ENCODE measurements at places on chromosomes 6 and 20. TPM values are rescaled to one million over a fixed set of nuclear protein-coding genes. Genes with fewer than 3 reads are reported as not detected.

ADGB gene
- not detected for polyA plus RNA-seq

KCNK16 gene
- not detected for polyA plus RNA-seq

TCF21 gene
- polyA plus RNA-seq: 0.17 TPM

LY6G6F gene
- polyA plus RNA-seq: not detected

PREX1 gene
- polyA plus RNA-seq: 5.2 TPM

TUBE1 gene
- 6.8 TPM for polyA plus RNA-seq

C6orf15 gene
- polyA plus RNA-seq: not detected

CYP39A1 gene
- 0.22 TPM for polyA plus RNA-seq

DNA sequence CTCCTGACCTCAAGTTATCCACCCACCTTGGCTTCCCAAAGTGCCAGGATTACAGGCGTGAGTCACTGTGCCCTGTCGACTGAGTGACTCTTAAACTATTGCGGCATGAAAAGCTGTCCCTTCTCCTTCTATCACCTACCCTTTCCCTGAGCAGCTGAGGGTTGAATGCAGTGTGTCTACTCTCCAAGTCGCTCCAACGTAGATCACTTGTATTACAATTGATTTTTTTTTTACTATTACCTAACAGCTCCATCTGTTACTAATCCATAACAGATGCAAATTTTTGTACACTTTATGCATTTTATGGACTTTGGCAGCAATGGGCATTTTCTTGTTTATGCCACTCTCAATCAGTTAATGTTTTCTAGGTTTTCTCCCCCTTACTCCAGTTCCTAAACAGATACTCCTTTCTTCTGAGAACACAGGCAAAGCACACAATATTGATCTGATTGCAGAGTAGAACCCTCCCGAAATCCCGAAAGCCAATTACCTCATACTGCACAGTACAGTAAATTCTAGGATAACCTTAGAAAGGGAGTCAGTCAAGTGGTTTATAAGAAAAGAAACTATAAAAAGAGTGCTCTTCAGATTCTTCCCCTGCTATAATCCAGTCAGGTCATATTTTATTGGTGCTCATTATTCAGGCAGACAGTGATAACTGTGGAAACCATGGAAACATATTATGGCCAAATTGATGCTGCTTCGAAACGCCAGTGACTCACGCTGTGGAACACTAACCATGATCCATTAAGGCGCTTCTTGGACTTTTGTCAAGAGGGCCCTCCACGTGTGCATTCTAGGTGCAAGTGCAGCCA, 273.0 kb downstream of the ADGB start:
- no peak for DNase-seq

DNA sequence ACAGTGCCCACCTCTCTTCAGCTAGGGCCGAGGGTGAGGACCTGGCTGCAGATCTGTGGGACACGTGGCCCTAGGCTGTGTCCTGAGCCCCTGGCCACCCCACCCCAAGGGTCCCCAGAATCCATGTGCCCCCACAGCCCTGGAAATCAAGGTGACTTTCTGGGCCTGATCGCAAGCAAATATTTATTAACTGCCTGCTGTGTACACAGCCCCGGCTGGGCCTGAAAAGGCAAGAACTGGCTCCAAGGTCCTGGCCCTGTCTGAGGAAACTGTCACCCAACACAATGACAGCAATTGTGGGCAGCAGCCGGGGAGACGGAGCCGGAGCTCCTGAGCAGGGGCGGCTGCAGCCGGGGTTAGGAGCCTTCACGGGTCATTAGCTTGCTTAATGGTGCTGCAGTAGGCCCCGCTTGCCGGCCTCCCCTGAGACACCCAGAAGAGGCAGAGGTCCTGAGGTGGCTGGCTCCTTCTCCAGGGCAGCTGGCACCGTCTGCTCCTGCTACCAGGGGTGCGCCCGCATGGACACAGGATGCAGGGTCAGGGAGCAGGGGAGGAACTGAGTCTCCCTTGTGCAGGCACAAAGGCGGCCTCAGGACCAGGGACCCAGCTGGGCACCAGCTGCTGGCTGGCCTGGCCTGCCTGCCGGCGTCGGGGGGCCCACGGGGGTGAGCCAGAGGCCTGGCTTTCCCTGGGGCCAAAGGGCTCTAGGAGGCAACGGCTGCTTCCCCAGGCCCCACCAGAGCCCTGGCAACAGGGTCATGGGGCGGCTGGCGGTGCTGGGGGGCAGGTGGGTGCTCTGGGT, 24.1 kb downstream of the NPEPL1 start:
- DNase-seq: no peak

- DNase-seq: peak; percentile 80
These were observed 200.9 kb downstream of the EDN1 start for GRCh38 chr6:12490904-12491571.

DNA sequence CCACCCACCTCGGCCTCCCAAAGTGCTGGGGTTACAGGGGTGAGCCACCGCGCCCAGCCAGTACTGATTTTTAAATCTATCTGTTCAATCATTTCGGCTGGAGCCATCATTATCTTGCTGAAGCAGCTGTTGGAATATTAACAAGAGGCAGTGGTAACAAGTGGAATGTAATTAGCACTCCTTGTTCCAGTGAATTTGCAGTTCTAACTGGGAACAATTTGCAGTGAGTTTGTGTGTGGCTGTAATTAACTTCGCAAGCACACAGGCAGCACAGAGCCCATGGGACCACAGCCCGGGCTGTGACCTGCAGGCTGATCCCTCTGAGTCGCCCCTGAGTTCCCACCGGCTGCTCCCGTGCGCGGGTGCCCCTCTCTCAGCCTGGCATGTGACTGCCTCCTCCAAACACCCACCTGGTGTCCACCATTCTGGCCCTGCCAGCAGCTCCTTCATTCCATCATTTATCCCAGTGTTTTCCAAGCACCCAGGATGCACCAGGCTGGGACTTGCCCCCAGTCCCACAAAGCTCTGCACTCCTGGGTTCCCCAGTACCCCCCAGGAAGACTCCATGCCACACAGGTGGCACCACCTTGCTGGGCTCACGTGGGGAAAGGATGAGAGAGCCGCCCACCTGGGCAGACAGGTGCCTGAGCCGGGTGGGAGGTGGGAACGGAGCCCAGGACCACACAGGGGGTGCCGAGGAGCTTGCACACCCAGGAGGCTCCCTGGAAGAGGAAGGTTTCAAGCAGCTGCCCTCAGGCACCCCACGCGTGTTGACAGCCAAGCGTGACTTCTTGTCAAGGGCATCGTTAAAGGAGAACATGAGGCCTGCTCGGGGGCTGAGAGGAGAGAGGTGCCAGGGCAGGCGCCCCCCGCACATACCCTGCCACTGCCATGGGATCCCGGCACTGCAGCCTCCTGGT, 75.2 kb downstream of the YTHDF1 start:
- DNase-seq: no peak

- no peak for DNase-seq
These were observed 144.2 kb downstream of the ARHGAP18 start for GRCh38 chr6:129565811-129566210.

DNA sequence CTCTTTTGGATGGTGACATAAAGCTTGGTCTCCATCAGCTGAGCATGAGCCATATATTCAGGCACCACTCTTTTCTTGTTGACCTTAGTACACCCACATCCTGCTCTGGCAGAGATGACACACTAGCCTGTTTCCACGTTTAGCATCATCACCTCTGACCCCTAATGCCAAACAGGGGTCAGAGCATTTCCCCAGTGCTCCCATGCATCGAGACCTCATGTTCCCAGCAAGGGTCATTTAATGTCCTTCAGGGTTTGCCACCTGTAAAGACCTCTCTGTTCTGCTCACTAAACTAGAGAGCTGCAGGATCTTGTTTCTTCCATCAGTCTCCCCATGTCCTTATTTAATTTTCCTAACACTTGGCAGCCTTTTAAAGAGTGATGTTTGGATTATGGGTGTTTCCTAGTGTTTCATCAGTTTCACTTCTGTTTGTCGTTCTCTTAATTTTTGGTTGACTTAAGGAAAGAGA, 97.5 kb downstream of the AIG1 start:
- DNase-seq: no peak

GRCh38 chr6:2876210-2877056, 26.7 kb downstream of the SERPINB9 start:
- peak; percentile 86 for DNase-seq

- DNase-seq: no peak
These were observed 4.4 kb upstream of the RBM24 start for GRCh38 chr6:17276766-17277165.

DNA sequence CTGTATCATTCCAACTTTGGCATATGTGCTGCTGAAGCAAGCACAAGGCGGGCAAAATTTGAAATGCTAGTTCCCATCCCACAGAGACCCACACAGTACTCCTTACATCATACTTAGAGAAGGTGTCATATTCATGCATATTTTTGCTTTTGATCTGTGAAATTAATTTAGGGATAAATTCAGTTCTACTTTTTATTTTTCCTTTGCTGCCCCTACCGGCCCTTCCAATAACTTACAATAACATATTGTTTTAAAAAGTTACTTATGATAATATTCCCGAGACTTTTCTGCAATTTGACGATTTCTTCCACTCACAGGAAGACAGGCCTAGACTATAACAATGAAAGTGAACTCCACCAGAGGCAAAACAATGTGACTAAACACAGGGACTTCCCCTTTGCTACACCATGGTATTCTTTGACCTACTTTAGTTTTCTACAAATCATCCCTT, 35.0 kb downstream of the SESN1 start:
- DNase-seq: no peak

- DNase-seq: no peak
These were observed 49.3 kb upstream of the SRPK1 start for GRCh38 chr6:35970181-35970580.

- peak; percentile 19 for DNase-seq
These were observed 205.6 kb upstream of the RIN2 start for GRCh38 chr20:19552221-19553180.

DNA sequence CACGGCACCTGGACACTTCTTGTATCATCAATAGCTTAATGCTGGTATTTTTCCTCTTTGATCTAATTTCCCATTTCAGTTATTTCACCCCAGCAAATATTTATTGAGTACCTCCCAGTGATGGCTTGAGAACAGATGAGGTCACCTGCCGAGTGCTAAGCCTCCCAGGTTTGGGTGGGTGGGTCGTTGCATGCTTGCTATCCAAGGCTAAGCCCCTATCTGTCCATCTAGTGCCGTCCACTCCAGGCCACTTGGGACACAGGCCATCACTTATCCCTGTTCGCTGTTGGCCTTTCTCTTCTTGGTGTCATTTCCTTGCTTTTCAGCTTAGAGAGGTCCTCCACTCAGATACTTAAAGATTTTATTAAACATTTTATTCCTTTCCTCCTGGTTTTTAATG, 10.8 kb upstream of the NNAT start:
- DNase-seq: no peak

- DNase-seq: no peak
These were observed 96.6 kb upstream of the FOXP4 start for GRCh38 chr6:41449399-41450245.

DNA sequence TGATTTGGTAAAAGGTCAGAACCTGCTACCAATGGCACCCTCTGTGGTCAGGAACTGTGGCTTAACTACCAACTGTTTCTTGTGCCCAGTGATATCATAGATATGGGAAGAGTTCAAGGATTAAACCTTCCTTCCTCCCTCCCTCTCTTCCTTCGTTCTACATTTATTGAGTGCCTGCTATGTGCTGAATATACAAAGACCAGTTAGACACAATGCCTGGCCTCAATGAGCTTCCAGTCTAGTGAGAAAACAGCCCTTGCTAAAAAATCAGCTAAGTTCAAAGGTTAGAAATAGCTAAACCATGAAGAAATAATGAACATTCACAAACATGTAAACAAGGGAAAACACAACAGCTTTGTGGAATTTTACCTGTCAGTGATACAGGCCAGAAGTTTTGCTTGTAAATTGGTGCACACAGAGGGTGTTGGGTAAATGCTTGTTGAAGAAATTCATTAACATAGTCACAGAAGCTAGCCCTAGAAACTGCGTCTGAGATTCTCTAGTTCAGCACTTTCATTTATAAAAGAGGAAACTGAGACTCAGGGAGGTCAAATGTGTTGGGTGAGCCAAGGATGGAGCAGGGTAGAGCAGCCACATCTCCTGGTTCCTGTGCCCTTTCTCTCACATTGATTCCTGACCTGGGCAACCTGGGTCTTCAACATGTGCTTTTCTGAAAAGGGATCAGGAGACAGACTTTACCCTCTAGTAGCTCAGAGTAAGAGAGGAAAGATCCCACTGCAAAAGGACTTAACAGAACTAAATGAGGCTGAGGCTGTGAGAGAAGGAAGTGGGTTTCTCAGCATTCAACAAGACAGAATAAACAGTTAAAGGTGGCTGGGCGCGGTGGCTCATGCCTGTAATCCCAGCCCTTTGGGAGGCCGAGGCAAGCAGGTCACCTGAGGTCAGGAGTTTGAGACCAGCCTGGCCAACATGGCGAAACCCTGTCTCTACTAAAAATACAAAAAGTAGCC, 14.4 kb upstream of the FOXO3 start:
- no peak for DNase-seq

GRCh38 chr6:3013901-3014674, 14.4 kb downstream of the NQO2 start:
- DNase-seq: no peak

DNA sequence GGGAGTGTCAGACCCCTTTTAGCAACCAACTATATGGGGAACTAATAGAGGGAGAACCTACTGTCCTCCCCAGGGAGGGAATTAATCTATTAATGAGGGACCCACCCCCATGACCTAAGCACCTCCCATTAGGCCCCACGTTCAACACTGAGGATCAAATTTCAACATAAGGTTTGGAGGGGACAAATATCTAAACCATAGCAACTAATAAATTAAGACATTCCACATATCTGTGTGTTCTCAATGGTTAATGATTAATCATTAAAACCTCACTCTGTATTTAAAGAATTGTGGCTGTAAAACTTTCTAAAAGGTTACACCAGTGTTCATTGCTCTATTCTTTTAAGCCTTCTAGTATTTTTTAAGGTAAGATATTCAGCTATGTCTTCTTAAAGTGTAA, 500.4 kb upstream of the SULF2 start:
- no peak for DNase-seq

DNA sequence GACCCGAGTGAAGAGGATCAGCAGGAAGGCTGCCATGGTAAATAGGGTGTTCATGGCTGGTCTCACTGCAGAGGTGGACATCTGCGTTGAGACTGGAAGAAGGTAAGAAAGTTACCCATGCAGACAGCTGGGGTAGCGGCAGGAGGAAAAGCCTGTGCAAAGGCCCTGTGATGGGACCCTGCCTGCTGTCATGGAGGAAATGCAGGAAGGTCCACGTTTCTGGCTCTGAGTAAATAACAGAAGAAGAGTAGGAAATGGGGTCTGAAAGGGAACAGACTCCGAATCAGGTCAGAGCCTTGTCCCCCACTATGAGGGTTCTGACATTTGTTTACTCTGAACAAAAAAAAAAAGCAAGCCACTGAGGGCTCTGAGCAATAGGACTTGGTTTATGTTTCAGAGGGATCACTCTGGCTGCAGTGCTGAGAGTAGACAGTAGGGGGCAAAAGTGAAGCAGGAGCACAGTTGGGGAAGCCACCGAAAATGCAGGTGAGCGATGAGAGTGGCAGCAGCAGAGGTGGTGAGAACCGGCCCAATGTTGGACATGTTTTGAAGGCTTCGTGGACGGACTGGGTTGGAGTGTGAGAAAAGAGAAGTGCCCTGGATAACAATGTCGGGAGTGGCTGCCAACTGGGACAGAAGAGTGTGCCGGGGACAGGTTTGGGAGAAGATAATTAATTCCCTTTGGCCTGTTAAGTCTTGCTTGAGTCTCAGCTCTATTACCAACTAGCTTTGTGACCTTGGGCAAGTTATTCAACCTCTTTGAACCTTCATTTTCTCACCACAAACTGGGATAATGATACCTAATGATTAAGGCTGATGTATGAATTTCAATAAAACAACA, 57.9 kb upstream of the MAP7 start:
- peak; percentile 70 for DNase-seq

GRCh38 chr20:32672982-32673851, 524 bp downstream of the C20orf203 start:
- DNase-seq: no peak
